ENCODE measurements at places on chromosomes 3 and 15.

GRCh38 chr3:19267040-19267439 lies 118.7 kb downstream of the KCNH8 start:
- no peak for DNase-seq

- DNase-seq: no peak
Observed at GRCh38 chr3:114730397-114730796, 416.7 kb downstream of the ZBTB20 start.

DNA sequence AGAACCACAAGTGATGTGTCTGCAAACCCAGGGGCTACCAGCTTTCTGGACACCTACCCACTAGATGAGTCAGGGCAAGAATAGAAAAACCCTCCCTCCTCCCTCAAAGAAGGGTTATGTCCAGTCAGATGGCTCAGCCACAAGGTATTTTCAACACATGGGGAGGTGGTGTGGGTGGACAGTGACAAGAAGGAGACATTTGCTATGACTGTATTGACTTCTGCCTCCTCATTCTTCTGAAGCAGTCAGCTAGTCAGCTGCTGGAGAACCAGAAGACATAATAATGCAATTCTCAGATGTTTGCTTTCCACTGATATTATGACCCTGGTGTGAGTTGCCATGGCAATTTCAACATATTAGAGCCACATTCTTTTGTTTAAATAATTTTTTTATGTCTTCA lies 66.7 kb upstream of the GOLGA8B start:
- DNase-seq: no peak

GRCh38 chr3:71042759-71043158 lies 540.8 kb downstream of the FOXP1 start:
- no peak for DNase-seq

DNA sequence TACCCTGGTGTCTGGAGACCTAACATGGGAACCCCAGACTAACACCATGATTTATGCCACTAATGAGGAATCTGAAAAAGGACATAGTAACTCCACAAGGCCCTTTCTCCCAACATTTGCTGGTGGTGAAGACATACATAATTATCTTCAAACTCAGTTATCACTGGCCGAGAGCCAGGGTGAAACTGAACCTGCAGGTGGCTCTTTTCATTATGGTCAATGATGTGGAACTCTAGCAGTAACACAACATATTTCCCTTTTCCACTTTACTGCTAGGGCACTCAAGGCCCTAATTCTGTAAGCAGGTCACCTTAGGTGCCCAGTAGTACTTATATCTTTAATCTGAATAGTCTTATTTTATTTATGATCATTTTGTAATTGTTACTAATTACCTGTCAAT lies 326.4 kb upstream of the SATB1 start:
- no peak for DNase-seq
